Right renal cortex interstitium (tissue), 3 donors: ENCODE measurements at places on chromosomes 3 and 15. TPM values are rescaled to one million over a fixed set of nuclear protein-coding genes. Genes with fewer than 3 reads are reported as not detected.

Gene SERPINI2
- polyA plus RNA-seq = 1.1 TPM

Gene LTK
- 1.4 TPM for polyA plus RNA-seq

Gene AGBL1
- polyA plus RNA-seq = 0.10 TPM

Gene WDR76
- 13.3 TPM for polyA plus RNA-seq

Gene ANKRD63
- polyA plus RNA-seq = 0.14 TPM

Gene TRH
- polyA plus RNA-seq = 0.21 TPM

Gene NAALADL2
- polyA plus RNA-seq = 22.0 TPM

Gene SSUH2
- 3.7 TPM for polyA plus RNA-seq

Gene SLC27A2
- 67.2 TPM for polyA plus RNA-seq

- no peak for DNase-seq
Observed at GRCh38 chr3:190767851-190768250, 94.6 kb downstream of the GMNC start.

GRCh38 chr3:193347521-193348501, 30.7 kb downstream of the ATP13A5 start:
- DNase-seq = no peak

GRCh38 chr15:79091204-79091867, 756 bp upstream of the RASGRF1 start:
- no peak for DNase-seq

GRCh38 chr3:105747060-105747541, 121.7 kb downstream of the CBLB start:
- no peak for DNase-seq

- no peak for DNase-seq
Observed at GRCh38 chr15:86892774-86893449, 813.2 kb downstream of the AGBL1 start.

DNA sequence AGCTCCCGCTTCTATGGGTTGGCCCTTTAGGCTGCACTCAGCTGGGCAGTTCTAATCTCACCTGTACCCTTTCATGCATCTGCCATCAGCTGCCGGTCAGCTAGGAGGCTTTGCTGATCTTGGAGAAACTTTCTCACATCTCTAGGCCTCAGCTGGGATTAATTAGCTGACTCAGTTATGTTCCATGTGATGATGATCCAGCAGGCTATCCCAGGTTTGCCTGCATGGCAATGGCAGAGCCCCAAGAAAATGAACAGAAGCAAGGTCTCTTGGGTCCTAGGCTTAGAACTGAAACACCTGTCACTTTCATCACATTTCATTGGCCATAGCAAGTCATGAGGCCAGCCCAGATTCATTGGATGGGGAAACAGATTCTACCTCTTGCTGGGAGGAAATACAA, 304.6 kb upstream of the TBC1D5 start:
- DNase-seq = no peak

GRCh38 chr15:66863390-66864085, 161.5 kb downstream of the SMAD6 start:
- DNase-seq = no peak

- no peak for DNase-seq
Observed at GRCh38 chr15:61489571-61489970, 260.5 kb upstream of the RORA start.

DNA sequence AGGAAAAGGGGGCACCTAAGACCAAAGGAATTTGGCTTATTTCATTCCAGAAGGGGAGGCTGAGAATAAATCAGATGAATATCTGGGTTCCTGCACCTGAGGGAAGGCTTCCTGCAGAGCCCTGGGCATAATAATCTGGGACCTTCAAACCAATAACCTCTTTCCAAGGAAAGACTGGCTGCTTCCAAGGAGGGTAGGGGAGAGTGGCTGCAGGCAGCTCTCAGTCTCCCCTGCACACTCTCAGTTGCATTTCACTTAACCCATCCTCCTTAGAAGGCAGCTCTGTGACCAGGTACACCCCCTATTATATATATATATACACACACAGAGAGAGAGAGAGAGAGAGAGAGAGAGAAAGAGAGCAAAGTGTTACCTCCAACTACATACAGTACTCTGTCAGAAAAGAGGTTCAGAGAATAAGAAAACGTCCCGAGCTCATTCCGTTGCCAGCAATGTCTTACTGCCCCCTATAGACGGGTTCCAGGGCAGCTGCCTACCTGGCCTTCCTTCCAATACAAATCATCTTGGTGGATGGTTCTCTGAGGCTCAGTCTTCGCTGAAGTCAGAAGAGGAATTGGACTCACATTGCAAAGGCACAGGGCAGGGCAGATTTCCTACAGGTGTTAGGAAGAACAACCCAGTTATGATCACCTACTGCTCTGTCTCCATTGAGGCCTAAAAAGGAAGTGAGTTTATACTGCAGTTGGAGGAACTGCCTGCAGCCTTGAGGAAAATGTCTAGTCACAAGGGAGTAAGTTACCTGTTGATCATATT, 26.1 kb downstream of the CAPN3 start:
- DNase-seq = no peak

DNA sequence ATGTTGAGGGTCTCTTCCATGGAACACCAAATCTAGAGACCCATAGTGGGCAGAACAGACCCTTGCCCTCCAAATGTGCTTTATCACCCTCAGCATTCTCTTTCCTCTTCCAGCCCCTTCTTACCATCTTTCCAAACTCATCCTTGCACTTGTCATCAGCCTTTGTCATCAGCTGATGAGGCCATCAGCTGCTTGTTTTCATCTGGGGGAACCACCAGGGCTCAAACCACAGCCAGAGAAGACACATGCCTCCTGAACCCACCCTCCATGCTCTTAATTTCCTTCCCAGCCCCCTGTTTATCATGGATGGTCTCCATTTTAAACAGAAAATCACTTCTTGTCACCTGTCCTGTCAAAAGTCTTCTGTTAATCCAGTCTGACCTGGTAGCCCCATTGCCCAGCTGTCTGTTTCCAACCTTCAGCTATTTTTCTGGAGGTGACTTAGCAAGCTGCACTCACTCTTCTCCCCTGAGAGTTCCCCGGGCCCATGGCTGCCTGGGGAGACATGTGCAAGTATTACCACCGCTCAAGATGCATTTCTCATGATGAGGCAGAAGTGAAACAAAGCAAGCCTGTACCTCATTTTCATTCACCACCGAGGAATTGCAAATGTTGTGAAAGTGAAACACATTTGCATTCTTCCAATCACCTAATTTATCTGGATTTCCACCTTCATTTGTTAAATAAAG, 14.7 kb upstream of the SYNM start:
- no peak for DNase-seq

GRCh38 chr15:34754674-34755418, at the start of gene GJD2:
GJD2 (minus strand) TSS chr15:34754998; CDS start chr15:34754488, 510 bp downstream.
- DNase-seq = no peak

DNA sequence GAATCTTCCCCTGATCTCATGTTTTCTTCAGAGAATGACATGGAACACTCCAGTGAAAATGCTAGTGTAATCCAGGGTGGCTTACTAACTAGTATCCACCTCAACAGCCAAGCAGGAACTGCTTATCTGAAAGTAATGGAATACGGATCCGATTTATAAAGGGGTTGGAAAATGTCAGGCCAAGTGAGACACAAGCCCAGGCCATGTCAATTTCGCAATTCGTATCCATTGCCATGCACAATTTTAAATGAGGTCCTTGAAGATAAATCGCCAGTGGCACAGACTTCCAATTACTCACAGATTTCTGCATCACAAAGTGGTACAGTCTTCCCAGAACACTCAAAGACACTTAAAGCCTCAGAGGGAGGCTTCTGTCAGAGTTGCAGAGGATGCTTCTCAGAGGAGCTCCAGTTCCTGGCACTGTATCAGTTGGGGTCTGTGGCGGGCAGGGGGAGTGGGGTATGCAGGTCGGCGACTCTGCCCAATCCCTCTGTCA, 16.5 kb upstream of the FAM240A start:
- DNase-seq = no peak

- no peak for DNase-seq
Observed at GRCh38 chr15:70222606-70223005, 124.9 kb upstream of the TLE3 start.

GRCh38 chr3:186759231-186759930, 24.0 kb upstream of the EIF4A2 start:
- DNase-seq = no peak

DNA sequence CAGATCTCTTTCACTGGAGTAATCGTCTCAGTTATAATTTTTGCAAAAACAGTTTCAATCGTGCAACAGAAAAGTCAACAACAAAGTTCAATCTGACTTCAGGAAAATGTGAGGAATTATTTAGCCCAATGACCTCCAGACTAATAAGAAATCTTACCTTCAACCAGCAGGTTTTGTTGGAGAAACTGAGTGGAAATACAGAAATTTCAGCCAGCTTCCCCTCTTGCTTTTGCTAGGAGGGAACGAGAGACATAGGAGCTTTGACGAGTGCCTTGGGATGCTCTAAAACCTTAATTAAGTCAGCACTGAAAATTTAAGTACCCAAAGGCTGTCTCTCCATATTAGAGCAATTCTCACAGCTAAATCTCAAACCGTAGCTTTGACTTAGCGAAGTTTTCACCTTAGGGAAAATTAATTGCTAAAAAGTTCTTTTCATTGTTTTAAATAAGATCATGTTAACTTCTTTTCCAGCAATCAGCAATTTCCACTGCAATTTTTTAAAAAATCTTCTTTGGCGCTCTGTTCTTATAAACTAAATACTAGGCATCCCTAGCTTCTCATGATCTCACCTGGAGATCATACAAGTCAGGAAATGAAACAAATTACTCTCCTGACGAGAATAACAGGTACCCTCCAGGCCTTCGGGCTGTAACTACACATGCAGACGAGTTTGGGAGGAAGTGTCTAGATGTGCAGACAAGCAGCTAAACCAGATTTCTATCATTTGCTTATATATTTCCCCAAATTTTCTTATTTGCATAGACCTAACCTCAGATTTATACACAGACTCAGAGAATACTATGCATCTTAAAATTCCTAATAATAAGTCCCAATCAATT, 250.2 kb downstream of the FAM43A start:
- no peak for DNase-seq

GRCh38 chr3:193620650-193621049, 27.6 kb downstream of the OPA1 start:
- no peak for DNase-seq

GRCh38 chr3:82506204-82506603, 744.8 kb upstream of the GBE1 start:
- DNase-seq = no peak

- no peak for DNase-seq
Observed at GRCh38 chr3:188687389-188687788, 484.4 kb upstream of the TPRG1 start.
